ENCODE measurements at places on chromosomes 3 and 15.
A peak's percentile ranks its signal among the peaks of the same experiment; 100 is the strongest.

GRCh38 chr3:179558742-179559364 is 3.9 kb upstream of the ACTL6A start:
- peak; percentile 38 for DNase-seq

GRCh38 chr3:42130007-42130328 is 38.8 kb downstream of the TRAK1 start:
- no peak for DNase-seq

DNA sequence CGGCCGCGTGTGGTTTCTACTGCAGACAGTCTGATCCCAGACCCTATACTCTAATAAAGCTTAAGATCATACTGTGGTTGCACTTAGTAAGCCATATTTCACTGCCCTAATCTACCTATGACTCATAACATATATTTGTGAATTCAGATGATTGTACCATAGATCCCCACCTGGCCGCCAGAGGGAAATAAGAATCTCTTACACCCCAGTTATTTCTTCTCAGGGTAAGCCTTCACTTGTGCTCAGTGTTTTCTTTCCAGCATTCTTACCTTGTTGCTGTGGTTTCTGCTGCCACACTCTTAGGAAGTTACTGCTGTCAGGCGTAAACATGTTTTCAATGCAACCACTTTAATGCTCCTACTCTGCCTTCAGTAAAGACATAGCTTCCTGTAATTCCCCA is 105.9 kb downstream of the B3GALNT1 start:
- DNase-seq = no peak

GRCh38 chr3:105401691-105402149 is 35.0 kb downstream of the ALCAM start:
- DNase-seq = no peak

- DNase-seq = no peak
Measured at GRCh38 chr15:99651023-99651807, 82.0 kb downstream of the LYSMD4 start.
